Left kidney (tissue), 8 donors: ENCODE measurements at places on chromosomes 11 and 22.

DNA sequence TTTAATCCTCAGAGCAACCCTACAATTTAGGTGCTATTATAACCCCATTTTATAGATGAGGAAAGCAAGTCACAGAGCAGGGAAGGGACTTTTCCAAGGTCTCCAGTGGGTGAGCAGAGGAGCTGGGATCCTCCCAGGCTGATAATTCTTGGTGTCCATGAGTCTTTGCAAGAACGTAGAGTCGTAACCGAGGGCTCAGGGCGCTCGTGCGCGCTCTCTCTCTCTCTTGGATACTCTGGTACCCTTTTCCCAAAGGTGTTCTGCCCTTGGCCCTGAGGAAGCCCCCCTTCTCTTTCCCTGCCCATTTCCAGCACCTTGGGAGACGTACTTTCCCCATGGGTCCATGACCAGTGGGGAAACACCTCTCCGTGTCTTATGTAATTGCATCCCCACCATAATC, 5.2 kb upstream of the ZP1 start:
- no peak for DNase-seq

DNA sequence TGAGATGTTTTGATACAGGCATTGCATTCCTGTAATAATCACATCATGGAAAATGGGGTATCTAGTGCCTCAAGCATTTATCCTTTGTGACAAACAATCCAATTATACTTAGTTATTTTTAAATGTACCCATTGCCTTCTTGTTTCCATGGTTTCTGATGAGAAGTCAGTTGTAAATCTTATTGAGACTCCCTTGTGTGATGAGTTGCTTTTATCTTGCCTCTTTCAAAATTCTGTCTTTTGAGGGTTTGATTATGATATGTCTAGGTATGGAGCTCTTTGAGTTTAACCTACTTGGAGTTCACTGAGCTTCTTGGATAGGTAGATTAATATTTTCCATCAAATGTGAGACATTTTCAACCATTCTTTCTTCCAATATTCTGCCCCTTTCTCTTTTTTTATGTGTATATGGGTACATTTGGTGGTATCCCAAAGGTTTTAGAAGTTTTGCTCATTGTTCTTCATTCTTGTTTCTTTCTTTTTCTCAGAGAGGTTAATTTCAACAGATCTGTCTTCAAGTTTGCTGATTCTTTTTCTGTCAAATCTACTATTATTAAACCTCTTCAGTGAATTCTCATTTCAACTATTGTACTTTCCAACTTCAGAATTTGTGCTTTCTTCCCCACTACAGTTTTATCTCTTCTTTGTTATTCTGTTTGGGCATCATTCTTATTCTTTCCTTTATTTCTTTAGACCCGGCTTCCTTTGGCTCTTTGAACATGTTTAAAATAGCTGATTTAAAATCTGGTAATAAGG, 13.7 kb downstream of the NAGA start:
- DNase-seq, result no peak

DNA sequence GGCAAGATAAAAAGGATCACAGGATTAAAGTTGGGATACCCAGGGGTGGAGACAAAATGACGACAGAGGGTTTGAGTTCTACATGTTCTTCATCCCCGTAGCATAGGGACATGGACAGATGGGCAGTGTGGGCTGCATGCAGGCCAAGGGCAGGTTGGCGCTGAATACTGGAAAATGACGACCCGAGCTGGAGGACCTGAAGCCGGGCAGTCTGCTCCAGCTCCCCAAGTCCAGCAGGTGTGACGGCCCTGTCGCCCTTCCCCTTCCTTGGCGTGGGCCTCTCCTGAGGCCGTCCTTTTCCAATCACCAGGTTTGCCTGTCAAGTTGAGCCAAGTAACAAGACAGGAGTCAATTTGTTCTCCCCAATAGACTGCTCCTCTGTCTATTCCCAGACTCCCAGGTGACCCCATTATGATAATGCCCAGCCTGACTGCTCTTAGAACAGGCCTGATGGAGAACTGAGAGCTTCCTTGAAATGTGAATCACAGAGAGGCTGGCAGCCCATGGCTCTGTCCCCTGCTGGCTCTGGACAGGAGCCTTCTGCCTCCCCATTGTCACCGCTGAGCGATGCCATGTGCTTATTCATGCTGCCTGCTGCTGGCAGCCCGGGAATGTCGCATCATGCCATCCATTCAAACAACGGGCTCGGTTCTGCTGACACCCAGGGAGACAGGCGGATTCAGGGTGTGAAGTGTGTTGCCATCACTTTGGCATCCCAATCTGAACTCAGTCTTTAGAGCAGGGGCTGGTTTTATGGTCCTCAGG, 392.1 kb downstream of the NTM start:
- no peak for DNase-seq

DNA sequence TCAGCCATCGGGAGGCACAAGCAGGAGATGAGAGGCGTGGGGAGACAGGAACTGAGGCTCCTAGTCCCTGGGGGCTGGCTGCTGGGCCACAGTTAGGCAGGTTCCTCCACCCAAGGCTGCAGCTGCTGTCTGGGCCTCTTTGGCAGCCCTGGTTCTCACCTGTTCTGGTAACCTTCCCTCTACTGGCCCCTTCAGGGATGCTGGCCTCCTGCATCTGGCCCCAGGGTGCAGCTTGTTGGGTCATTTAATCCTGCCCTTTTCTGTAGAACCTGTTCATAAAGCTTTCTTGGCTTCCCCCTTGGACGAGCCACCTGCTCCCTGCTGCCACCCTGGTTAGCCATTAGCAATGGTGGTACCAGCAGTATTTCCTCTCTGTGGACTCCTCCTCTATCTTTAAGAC, 5.5 kb downstream of the USH1C start:
- no peak for DNase-seq

- DNase-seq, result no peak
Measured at GRCh38 chr22:46549971-46550641, 12.7 kb upstream of the CELSR1 start.

DNA sequence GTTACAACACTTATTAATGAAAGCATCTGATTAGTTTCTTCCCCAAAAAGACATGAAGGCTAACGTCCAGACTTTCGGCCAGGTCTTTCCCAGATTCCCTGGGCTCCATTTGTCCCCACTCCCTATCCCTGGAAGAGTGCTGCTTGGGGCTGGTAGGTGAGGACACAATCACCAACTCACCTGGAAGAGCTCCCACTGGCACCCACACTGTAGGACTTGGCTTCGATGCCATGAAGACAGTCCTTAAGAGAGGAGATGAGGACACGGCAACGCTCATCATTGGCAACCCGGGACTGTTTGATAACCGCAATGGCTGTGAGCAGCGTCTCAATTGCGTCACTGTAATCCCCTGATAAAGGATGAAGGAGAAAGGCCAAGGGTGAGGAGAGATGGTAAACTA, 18.2 kb downstream of the CPSF7 start:
- no peak for DNase-seq

DNA sequence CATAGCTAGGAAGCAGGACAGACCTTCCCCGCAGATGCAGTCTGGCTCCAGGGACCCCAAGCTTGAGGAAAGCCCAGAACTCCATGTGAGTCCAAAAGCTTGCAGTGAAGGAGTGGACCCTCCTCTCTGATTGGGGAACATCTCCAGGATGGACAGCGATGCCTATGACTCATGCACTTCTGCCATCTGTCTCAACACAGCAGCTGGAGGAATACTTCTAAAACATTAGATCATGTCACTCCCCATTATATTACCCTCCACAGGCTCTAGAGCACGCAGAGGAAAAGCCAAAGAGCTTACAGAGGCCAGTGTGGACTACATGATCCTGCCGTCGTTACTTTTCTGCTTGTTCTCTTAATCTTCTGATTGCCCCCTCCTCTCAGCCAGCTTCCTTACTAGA, 605.7 kb downstream of the INSC start:
- no peak for DNase-seq

- DNase-seq, result no peak
Measured at GRCh38 chr22:20582520-20583361, 75.3 kb downstream of the MED15 start.

GRCh38 chr11:32331792-32332191, 103.5 kb downstream of the WT1 start:
- DNase-seq, result no peak

DNA sequence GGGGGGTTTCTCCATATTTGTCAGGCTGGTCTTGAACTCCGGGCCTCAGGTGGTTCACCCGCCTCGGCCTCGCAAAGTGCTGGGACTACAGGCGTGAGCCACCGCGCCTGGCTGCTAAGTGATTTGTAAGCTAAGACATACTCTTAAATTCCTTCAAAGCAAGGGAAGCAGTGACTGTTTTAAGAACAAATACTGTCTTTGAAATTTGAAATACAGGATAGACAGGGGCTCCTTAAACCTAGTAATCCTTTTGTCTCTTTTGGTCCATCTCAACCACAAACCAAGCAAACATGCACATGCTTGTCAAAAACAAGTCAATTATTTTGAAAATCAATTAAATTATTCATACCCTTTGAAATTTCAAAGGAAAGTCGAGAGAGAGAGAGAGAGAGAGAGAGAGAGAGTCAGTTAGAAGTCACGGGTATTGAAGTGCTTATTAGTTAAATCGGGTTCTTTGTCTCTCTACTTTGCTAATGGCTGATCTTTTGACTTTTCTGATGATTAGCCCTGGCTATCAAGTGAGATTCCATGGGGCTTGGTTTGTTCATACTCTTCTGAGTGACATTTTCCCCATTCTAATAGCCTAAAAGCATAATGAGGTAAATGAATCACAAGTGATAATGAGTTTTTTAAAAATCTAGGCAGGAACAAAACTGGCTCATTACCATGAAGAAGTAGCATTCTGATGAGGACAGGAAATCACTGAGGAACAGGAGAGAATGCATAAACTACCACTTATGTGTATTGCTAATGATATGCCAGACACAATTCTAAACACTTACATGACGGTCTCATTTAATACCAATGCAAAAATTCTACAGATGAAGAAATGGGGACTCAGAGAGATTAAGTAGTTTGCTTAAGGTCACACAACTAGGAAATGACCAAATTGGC, 48.0 kb downstream of the MCHR1 start:
- DNase-seq, result no peak

GRCh38 chr11:120666121-120666639, 154.6 kb downstream of the GRIK4 start:
- DNase-seq, result no peak

- DNase-seq, result no peak
Measured at GRCh38 chr11:102695201-102695600, 10.4 kb downstream of the MMP27 start.

DNA sequence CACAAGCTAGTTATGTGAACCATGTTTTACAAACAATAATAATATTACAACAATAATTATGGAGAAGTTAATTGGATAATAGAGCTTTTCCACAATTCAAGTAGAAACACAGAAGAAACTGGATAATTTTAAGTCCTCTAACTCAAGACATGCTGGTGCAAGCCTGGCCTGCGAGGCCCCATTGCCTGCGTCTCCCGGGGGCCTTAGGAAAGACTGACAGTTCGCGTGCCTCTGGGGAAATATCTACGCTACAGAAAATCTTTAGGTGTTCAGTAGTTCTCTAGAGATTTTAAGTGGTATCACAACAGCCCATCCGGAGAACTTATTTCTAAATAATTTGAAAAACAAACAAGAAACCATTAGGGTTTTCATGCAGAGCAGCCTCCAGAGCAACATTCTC, 23.2 kb downstream of the GAL start:
- DNase-seq, result no peak

GRCh38 chr11:87645626-87646025, 529.6 kb downstream of the RAB38 start:
- DNase-seq, result no peak

GRCh38 chr22:44385296-44385610, 72.5 kb upstream of the SHISAL1 start:
- DNase-seq, result no peak

DNA sequence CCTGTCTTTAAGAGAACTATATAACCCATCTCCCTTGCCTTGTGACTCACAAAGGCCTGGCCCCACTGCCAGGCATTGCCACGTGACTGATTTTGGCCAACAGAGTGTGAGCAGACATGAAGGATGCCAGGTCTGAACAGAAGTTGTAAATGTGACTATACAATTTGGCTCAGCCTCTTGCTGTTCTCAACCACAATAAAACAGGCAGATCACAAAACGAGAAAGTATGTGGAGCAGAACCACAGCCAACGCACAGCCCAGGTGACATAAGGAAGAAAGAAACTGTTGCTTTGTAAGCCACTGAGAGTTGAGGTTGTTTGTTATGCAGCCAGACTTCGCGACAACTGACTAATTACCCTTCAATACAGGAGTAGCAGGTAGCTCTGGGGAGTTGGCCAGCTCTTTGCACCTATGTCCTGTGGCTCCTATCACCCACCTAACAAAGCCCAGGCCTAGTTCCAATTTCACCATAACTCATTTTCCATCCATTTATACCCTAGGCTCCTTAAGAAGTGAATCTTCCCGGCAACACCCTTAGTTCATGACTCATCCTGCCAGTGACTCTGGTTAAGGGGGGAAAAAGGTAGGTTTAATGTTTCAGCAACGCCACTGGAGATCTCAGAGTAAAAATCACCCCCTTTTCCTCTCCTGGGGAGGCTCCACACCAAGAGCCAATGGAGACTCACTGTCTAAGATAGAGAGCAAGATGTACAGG, 53.7 kb downstream of the GALNT18 start:
- DNase-seq, result no peak

DNA sequence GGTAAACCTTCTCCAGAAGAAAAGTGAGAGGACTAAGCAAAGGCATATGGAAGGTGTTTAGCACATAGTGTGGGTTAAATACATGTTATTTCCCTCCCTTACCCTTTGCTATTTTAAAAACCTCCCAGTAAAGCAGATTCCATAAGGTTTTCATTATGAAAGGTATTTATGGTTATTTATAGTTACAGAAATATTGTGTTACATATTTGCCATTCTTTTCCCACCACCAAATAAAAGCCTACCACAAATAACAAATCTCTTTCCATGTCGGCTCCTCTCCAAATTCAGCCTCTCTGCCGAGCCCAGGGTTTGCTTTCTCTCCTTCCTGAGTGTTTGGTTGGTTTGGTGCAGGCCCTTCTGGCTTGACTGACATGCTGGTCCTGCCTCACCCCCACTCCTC, 64.4 kb downstream of the INSC start:
- no peak for DNase-seq

- DNase-seq, result no peak
Measured at GRCh38 chr22:39153220-39153717, 789 bp upstream of the CBX7 start.

GRCh38 chr11:65448418-65449105, 26.0 kb downstream of the NEAT1 start:
- no peak for DNase-seq

- no peak for DNase-seq
Measured at GRCh38 chr22:43421046-43421665, 9.3 kb downstream of the MPPED1 start.

GRCh38 chr11:8711895-8712442, 29.4 kb downstream of the RPL27A start:
- DNase-seq, result no peak

DNA sequence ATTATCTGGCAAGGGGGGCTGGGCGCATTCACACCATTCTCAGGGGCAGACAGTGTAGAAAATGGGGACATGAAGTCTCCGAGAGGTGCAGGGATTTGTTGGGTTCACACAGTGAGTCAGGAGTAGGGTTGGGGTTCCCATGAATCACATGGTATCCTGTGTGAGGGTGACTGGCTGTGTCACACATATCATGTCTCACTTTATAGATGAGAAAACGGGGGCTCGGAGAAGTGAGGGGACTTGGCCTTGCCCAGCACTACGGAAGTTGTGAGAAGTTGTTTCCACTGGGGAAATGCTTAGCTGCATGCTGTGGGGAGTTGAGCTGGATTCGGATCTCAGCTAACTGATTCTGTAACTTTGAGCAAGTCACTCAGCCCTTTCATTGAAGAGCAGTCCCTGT, 4.2 kb downstream of the GAL3ST3 start:
- no peak for DNase-seq
